CD4-positive, alpha-beta T cell treated with Interleukin-10 for 1 hour (primary cell): ENCODE measurements at places on chromosomes 2 and 18.

GRCh38 chr18:36035253-36035652, 32.1 kb downstream of the RPRD1A start:
- no peak for DNase-seq

DNA sequence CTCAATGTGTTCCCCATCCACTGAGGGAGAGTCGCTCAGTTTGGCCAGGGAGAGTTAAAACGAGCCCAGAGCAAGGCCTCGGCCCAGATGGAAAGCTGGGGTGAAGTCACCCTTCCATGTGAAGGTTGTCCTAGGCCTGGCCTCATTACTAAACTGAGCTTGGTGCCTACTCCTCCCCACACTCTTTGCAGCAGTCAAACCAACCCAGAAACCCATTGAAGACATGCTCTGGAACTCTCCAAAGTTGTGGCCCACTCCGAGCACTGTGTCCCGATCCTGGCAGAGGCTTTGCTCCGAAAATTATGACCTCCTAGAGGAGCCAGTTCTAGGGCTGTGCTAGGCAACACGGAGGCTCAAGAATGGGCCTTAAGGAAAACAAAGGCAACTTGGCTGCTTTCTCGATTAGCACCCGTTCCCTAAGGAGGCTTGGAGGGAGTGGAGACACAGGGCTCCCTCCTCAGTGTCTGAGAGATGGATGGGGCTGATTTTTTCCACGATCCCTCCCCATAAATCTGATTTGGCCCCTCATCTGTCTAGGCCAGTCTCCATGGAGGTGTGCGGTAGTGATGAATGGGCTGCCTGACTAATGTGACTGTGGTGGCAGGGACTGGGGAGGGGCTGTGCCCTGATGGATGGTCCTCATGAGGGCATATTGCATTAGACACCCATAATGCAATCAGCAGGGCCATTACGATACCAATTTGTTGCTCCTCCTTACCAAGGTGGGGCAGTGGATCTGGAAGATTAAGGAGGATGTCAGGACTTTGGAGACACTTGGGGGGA, 11.7 kb upstream of the CYP26B1 start:
- no peak for DNase-seq

- DNase-seq = no peak
Observed at GRCh38 chr2:30276455-30276911, 45.1 kb downstream of the LBH start.

- no peak for DNase-seq
Observed at GRCh38 chr2:240095556-240096523, 40.3 kb downstream of the COPS9 start.

- DNase-seq = peak; percentile 18
Observed at GRCh38 chr18:36572135-36572856, 256.5 kb downstream of the TPGS2 start.

GRCh38 chr2:62713837-62714236, 8.3 kb downstream of the EHBP1 start:
- DNase-seq = no peak

GRCh38 chr2:24493713-24494112, 2.7 kb downstream of the NCOA1 start:
- DNase-seq = no peak

GRCh38 chr2:134512734-134513464, 205.9 kb downstream of the TMEM163 start:
- no peak for DNase-seq

GRCh38 chr2:144334551-144334950, 185.4 kb downstream of the ZEB2 start:
- DNase-seq = no peak

- no peak for DNase-seq
Observed at GRCh38 chr2:143684551-143685320, 555.5 kb downstream of the ARHGAP15 start.

- DNase-seq = no peak
Observed at GRCh38 chr18:68034296-68034695, 517.8 kb upstream of the DSEL start.

DNA sequence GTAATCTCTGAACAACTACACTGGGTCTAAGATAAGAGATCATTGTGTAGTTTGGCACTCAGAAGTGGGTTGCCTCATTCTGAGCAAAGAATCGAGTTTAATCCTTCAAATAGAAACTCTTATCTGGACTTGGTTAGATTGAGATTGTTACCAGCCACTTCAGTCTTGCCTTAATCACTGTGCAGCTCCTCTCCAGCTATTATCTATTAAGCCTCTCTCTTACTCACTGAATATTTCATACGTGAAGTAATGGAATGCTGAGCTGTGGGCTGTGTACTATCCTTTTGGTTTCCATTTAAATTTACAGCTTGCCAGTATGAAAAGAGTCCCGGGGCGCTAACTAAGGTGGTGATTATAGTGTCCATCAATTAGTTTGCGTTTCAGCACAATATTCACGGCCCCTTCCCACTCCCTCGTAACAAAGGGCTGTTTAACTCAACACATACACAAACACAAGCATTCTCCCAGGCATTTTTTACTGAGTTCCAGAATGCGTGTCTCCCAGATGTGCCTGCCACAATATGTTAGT, 65.7 kb upstream of the NCKAP5 start:
- no peak for DNase-seq

DNA sequence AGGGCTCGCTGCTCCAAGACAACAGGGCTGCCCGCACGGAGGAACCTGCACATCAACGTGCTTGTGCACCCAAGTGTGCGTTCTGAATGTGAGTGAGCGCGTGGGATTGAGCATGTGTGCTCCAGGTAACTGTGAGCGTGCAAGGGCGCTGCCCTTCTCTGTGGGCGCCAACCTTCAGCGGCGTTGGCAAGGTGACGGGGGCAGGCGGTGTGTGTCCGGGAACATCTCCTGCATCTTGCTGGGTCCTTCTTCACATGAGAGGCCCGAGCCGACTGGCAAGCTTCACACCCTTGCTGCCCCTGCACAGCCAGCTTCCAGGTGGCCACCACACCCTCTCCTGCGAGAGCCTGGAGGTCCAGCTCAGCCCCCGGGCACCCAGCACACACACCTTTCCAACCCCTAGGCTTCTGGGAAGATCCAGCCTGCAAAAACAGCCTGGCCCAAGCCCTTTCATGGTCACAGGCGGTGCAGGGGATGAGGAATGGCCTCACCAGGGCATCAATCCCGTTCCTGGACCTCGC, 220.9 kb downstream of the HDAC4 start:
- no peak for DNase-seq

- peak; percentile 62 for DNase-seq
Observed at GRCh38 chr2:189791338-189792042, 7.2 kb downstream of the PMS1 start.

DNA sequence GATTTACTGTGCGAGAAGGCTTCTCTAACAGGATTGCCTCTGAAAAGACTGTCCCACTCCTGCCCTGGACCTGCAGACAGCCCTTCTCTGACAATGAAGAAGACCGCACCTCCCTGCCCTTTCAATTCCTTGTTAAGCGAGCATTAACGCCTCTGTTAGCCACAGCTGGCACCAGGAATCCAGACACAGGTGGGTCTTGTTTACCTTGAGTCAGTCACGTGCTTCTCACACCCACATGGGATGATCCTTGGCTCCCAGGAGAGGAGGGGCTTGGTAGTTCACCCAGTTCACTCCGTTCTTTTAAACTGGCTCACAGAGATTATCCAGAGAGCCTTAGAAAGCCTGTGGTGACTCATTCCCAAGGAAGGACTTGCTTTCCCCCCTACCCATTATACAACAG, 410.5 kb upstream of the MEIS1 start:
- DNase-seq = no peak

DNA sequence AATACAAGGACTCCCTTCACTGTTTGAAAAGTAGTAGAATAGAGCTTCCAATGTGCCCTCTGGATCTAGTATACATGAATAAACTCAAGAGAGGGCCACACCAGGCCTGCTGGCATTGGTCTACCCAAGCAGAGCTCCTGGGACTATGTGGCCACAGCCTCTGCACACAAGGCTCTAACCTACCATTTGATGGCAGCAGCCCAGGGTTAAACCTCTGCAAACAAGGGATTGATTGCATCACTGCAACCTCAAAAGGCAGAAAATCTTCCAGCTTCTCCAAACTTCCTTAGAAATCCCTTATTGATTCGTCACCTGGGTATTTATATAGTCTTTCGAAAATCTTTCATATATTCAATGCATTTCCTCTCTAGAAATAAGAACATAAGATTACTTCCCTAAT, 147.6 kb upstream of the SETBP1 start:
- no peak for DNase-seq

DNA sequence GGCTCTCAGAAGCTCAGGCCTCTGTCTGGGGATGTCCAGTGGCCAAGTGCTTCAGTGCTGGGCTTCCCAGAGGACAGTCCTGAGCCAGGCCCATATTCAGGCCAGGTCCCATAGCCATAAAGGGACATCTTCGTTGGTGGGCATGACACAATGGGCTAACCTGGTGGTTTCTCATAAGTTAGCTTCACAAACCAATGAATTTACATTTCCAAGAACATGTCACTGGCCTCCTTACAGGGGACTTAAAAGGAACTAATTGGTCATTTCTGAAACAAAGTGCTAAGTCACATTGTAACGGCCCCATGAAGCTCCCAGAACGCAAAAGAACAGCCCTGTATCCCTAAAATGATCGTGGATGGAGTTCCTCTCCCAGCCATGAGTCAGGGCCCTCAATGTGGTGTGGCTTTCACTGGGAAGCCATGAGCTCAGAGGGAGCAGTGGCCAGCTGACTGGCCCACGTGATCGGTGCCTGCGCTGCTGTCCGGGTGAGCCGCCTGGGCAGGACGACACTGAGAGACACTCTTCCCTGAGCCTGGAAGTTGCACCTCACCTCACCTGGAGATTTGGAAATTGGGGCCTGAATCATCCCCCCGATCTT, 163.7 kb upstream of the APCDD1 start:
- no peak for DNase-seq

DNA sequence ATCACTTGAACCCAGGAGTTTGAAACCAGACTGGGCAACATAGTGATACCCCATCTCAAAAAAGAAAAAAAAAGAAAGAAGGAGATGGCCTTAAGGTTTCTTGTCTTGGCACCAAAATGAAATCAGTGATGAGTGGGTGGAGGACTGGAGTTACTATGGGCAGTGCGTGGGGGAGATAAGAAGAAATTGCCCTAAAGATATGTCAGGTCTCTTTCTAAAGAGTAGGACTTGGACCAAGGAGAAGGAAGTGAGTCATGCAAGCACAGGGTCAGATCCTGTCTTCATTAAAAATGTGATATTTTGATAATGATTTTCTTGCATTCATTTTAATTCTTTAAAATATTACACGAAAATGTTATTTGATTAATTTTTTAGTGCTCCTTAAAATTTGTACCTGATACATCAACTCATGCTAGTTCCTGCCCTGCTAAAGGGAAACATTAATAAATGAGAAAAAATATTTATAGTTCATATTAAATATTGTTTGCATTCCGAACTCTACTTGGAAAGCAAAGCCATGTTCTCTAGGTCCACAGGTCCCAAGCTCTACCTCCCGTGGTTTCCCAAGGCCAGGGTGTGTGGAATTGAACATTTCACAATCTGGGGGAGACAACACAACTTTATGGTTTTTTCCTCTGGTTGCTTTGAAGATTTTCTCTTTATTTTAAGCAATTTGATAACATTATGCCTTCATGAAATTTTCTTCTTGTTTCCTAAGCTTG, 62.6 kb upstream of the CTLA4 start:
- DNase-seq = no peak

DNA sequence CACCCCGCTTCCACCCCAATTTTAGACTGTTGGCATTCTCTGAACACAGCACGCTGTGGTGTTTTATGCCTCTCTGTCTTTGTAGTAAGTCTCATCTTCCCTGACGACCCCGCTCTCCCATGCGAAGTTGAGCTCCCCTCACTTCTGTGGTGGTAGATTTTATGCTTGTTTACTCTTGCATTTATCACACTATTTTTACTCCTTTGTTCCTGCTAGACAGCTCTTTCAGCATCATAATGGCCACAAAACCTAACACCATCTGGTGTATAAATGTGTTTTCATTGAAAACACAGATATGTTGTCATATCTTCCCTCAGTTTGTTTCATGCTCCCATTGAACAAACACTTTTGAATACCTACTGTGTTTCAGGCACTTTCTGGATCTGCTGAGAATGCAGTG, 57.1 kb downstream of the PKP4 start:
- no peak for DNase-seq

DNA sequence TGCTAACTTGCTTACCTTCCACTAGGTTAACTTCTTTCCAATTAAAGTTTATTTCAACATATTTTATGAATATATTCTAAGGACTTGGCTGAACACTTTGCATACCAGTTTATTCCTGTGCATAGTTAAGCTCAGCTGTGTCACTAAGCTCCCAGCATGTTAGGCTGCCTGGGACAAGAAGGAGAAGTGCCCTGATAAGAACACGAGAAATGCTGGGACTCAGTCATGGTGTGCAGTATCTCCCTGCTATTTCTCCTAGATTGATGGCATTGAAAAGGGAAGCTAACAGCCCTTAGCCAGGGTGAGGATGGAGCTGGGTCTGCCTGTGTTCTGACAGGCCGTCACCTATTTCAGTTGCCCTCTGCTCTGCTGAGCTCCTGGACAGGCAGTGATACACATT, 164.3 kb downstream of the TRABD2A start:
- no peak for DNase-seq

DNA sequence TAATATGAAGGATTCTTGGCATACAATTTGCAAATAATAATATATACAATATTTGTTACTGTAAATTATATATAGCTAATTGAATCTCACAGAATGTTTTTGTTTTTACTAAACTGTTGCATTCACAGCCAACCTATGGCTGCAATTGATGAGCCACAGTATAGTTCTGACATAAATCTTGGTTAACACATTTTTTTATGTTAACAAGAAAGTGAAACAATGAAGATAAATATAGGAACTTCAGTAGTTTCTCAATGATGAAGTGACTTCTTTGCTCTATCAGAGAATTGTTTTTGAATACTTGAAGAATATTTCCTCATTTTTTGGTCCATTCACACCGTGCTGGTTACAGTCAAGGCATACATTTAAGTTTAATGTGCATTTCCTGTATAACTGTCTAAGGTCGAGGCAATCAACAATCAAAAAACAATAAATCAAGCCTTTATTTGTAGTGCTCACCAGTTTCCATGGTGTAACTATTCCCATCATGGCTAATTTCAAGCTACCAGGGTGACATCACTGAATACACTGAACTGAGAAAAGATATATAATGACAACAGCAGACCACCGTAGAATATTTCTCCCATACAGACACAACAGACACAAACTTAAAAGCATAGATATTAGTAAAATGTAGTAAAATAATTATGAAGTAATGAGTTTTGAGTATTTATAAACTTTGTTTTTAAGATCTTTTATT, 12.9 kb upstream of the ETAA1 start:
- no peak for DNase-seq
